ENCODE measurements at places on chromosomes 6 and 20.

DNA sequence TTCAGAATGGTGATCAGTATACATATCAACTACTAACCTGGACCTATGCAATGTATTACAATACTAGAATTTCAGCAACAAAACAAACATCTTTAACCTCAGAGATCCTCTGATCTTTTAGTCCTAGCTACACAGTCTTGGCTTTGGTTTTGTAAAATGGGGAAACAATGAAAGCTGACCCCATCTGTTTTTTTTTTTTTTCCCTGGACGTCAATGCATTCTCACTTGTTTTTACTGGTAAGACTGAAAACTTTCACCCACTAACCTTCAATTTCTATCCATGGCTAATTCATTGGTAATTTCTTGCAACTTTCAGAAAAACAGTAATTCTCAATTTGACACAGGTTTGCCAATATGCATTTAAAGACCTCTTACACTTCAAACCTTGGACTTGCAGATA is 3.0 kb downstream of the KIF13A start:
- DNase-seq: no peak

- DNase-seq: no peak
These were observed 221.6 kb upstream of the HS3ST5 start for GRCh38 chr6:114564302-114564933.

- no peak for DNase-seq
These were observed 12.5 kb downstream of the TCF15 start for GRCh38 chr20:597560-597959.

DNA sequence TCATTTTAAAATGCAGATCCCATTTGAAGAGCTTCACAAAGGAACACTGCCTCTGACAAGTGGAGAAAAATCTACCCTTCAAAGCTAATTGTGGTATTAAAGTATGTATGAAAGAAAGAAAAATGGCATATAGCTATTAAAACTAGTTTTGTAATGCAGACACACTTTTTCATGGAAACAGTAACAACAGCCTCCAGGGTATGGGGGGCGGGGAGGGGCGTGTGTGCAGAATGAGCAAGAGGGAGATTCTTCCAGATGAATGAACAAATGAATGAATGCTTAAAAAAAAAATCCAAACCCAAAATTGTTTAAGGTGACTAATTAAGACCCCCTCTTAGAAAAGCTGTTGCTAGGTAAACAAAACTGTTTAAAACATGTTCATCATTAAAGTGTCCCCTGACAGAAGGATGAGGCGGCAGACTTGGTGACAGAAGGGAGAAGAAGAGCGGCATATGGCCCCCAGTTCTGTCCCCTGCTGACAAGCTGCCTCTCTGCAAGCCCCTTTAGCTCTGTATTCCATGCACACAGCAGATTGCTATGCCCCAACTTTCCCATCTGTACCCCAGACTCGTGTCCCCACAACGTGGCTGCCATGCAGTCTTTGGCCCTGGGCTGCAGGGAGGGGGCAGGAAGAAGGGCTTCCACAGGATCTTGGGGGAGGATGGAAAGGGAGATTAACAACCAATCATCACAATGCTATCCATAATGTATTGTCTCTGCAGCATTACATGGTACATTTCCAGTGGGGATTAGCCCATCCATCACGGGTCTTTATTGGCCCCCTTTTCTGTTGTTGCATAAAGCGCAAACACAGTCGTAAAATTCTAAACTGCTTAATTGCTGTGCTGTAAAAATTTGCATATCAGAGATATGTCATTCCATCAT is 108.4 kb upstream of the OLIG3 start:
- DNase-seq: no peak

DNA sequence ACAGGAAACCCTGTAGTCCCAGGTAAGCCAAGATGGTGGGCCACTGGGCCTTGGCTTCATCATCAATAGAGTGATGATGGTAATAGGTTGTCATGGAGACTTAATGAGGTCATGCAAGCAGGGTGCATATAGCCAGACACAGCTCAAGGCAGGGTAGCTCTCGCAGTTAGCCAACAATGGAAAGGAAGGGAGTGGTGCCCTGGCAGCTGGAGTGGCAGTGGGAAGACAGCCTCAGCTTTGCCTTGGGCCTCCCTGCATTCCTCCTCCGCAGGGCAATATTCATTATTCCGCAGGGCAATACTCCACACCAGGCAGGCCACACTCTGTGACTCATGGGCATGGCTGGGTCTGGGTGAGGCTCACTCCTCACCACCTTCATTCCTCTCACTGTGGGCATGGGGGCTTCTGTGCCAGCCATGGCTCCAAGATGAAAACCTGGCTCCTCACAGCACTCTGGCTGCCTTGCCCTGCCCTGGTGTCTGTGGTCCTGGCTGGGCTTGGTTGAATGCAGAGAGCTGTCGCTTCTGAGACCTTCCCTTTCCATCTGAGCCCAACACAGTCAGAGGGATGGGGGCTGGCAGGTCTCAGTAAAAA is 163.1 kb upstream of the PMEPA1 start:
- DNase-seq: no peak

All from GM19239 (cell line).